Panc1 (cell line): ENCODE measurements at places on chromosomes 5 and 9.

GRCh38 chr5:171363846-171364245 is 23.8 kb upstream of the NPM1 start:
- DNase-seq: no peak

DNA sequence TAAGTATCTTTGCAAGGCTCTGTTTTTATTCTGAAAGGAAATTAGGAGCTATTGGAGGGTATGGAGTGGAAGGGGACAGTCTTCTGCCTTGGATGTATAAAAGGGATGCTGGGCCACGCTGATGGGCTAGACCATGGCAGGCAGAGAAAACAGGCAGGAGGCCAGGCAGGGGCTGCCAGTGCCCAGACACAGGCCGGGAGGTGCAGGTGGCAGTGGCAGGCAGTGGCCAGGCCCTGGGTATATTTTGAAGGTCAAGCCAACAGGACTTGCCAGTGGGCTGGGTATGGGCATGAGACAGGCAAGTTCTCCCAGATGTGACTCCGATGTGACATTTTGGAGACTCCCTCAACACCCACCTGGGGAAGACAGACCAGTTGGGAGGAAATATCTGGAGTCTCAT is 131.9 kb downstream of the KCNIP1 start:
- DNase-seq: no peak

GRCh38 chr5:109921735-109922380 is 232.1 kb downstream of the MAN2A1 start:
- DNase-seq: no peak

DNA sequence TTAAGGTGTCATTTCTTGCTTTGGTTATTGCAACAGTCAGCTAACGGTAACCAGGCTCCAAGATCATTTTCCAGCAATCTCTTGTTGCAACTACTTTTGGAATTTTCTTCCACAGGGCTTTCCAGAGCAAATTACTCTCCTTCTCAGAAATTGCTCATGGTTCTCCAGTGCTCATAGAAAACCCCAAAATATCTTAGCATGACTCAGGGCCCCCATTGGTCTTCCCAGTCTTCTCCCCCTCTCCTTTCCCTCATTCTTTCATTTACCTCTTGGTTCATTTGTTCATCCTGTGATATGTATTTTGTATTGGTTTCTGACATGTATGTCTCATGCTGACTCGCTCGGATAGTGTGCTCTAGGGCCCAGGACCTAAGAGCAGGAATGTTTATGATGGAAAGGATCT is 35.6 kb downstream of the WWC1 start:
- no peak for DNase-seq

- no peak for DNase-seq
Measured at GRCh38 chr5:79171635-79172245, 60.1 kb downstream of the BHMT start.

DNA sequence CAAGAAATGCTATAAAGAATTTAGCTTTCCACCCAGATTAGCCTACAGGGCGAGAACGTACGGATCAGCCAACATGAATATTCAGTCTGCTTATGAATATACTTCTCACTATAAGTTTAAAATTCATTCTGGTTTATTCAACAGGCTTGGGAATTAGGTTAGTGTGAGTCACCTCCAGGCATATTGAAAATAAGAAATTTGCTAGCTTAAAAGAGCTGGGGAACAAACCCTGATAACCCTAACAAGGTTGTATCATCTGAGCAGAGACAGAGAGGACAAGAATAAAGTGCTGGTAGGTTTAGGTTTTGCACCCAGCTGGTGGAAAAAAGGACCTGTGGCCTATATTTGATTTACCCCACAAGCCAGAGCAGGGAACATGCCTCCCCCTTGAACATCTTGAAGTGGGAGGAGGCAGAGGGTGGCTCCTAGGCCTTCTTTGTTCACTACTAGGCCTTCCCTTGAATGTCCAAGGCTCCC is 12.3 kb downstream of the FNBP1 start:
- no peak for DNase-seq

- DNase-seq: no peak
Measured at GRCh38 chr9:83651558-83651957, 28.6 kb downstream of the IDNK start.

DNA sequence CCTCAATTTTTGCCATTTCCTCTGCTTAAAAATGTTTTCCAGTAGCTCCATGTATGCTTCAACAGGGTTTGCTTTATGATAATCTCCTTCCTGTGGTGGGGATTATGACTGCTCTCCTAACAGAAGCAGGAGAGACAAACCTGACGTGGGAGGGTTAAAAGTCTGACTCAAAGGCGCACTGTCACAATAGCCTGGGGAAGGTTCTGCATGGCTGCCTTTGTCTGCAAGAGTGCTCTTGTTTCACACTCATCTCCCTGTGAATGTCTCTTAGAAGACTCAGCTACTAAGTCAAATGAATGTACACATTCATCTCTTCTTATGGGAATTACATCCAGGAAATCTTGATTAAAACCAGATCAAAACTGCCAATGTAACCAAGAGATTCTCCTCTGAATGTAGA is 90.9 kb upstream of the MTAP start:
- DNase-seq: no peak

GRCh38 chr5:168076561-168076991 is 214.9 kb upstream of the WWC1 start:
- no peak for DNase-seq

DNA sequence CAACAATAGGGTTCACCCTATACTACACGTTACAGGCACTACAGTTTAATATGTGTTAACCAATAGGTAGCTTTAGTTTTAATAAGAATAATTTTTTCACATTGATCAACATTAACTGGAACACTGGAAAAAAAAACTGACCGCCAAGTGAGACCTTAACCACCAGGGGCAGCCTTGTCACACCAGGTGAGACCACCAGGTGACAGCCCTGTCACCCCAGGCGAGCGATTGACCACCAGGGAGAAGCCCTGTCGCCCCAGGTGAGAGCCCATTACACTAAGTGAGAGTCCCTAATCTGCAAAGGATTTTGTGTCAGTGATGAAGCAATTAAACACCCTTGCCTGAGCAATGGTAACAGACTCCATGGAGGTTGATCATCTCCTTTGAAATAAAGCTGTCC is 75.4 kb upstream of the SYK start:
- no peak for DNase-seq

- no peak for DNase-seq
Measured at GRCh38 chr5:59725392-59725767, 168.1 kb downstream of the PDE4D start.

GRCh38 chr5:150836703-150837102 is 9.6 kb upstream of the IRGM start:
- no peak for DNase-seq

GRCh38 chr5:160692271-160692670 is 159.7 kb downstream of the ATP10B start:
- no peak for DNase-seq

DNA sequence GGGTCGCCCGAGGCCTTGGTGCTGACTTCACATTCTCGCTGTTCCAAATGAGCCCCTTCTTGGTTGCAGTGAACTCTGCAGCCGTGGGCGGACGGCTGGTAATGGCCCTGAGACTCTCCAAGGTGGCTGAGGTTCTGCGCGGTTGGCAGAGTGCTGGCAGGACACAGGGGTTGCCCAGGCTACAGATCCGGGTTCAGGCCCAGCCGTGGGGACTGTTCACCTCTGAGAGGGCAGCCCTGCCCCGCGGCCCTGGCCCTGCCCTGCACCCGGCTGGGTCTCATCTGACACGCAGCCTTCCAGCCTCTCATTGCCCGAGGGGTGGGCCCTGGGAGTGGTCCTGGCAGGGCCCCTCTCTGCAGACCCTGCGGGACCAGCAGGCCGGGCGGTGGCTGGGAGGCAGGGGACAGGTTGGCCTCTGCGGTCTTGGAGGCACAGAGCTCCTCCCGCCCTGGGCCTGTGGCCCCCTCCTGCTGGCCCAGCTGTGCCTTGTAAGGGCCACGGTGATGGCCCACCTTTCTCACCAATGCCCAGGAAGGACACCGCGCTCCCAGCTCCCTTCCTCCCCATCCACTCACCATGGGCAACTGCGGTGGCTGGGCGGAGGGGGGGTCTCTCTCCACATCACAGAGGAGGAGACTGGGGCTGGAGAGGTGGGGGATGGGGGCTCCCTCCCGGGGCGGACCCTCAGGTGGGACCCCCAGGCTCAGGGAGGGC is 51.6 kb downstream of the AHRR start:
- no peak for DNase-seq

GRCh38 chr9:117916291-117916690 is 212.1 kb downstream of the TLR4 start:
- DNase-seq: no peak

GRCh38 chr5:92695123-92696003 is 885.7 kb downstream of the NR2F1-AS1 start:
- no peak for DNase-seq

GRCh38 chr9:96453625-96454024 is 3.7 kb downstream of the HABP4 start:
- no peak for DNase-seq

DNA sequence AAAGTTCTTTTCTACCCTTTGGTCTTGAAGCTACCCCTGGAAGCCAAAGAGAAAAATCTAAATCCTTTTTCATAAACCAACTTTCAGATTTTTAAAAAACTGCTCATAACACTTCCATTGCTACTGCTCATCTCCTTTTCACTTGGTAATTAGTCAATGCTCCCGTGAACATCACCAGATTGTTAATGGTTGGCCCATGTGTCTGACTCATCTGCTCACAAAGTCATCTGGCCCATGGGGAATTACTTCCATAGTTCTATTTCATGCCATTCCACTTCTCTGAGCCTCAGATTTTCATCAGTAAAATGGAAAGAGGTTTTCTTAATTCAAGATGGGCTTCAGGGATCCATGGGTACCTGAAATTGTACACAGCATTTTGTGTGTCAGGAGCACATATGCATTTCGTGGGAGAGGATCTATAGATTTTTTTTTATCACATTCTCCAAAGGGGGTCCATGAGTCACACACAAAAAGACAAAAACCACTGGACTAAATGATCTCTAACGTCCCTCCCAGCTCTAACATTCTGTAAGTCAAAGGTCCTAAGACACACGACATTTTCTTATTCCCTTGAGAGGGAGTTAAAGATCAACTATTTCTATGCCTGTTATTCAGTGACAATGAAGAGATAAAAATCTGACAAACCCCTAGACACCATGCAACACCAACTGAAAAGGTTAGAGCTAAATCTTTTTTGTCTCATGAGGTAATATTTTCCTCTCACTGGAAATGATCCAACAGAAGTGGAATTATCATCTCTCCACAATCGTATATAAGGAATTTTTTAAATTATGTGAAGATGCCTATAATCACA is 75.4 kb downstream of the TEX10 start:
- no peak for DNase-seq

- DNase-seq: no peak
Measured at GRCh38 chr9:84990416-84990815, 320.9 kb downstream of the NTRK2 start.

DNA sequence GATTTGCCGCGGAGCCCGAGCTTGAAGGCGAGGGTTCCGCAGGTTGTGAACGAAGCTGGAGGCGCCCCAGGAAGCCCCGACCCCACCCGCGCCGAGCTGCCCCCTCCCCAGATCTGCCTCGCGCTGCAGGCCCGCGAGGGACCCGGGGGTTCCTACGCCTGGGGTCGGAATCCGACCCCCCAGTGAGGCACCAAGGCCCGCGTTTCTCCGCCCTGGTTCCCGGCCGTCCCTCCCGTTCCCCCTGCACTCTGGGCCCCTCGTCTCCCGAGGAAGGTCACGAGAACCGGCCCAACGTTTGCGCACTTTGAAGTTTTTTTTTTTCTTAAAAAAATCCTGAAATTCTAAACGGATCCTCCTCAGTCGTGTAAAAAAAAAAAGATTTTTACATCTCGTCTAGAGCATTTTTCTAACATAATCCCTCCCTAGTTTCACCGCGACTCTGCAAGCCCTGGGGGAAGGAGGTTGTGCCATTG is 880 bp upstream of the GFPT2 start:
- DNase-seq: no peak

GRCh38 chr9:126650404-126651341 is 36.9 kb downstream of the LMX1B start:
- no peak for DNase-seq

DNA sequence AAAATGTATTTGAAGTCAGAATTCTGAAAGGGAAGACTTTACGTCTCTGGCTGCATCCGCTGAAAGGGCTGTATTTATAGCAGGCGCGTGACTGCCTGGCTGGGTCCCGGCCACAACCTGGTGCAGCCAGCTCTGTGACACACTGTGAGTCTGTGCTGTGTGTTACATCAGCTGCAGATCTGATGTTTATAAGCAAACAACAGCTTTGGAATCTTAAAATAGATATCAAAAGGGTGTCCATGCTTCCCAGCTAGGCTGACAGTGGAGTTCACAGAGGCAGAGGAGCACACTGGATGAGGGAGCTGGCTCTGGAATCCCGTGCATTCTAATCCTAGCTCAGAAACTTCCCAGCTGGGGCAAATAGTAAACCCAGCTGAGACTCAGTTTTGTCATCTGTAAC is 433.4 kb upstream of the BRINP1 start:
- no peak for DNase-seq

- no peak for DNase-seq
Measured at GRCh38 chr5:158648631-158649030, 451.1 kb downstream of the EBF1 start.

- DNase-seq: no peak
Measured at GRCh38 chr5:151751091-151751490, 7.3 kb downstream of the ATOX1 start.

- DNase-seq: no peak
Measured at GRCh38 chr9:134623258-134624066, 18.1 kb upstream of the COL5A1 start.

DNA sequence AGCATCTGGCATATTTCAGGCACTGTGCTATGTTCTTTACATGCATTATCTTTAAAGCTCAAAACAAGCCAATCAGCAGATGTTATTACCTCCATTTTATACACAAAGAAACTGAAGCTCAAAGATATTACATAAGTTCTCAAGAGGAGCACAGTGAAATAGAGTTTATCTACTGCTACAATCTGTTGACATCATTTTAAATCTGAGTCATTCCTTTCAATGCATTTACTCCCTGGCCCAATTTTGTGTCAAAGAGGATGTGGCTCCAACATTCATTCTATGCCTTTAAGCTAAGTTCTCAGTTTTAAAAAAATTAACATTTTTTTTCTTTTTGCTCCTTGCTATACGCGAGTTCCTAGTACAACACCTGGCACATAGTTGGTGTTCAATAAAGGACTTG is 486.3 kb upstream of the ZNF462 start:
- no peak for DNase-seq

DNA sequence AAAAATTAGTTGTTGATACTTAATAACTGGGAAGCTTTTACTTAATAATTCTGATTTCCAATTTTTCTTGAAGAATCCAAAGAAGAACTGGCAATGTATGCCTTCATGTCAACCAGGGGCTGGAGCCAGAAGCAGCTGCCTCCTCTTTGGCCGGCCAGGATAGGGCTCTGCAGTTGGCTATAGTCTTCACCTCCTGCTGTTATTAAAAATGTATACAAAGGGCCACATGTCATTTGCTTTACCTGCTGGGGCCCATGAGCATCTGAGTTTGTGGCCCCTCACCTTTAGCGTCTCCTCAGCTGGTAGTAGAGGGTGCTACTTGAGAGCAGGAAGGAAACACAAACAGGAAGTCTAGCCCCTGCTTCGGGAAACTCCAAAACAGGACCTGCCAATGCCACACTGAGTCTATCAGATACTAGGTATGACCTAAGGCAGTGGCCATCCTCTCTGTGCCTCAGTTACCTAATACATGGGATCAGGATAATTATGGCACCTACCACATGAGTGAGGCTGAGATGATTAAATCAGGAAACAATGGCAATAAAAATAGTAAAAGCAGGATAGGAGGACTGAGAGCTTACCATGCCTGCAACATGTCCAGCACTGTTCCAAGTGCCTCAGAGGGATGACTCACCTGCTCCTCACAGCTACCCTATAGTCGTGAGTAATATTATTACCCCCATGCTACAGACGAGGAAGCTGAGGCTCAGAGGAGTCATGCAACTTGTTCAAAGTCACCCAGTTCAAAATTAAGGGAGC is 21.3 kb downstream of the CCDC69 start:
- DNase-seq: peak; percentile 25

GRCh38 chr5:66675406-66675805 is 79.2 kb downstream of the MAST4 start:
- no peak for DNase-seq
